ENCODE measurements at places on chromosomes 6 and 20.

- no peak for DNase-seq
Observed at GRCh38 chr20:58131151-58131550, 97.3 kb downstream of the ANKRD60 start.

- no peak for DNase-seq
Observed at GRCh38 chr6:21099338-21100314, 493.9 kb upstream of the SOX4 start.

DNA sequence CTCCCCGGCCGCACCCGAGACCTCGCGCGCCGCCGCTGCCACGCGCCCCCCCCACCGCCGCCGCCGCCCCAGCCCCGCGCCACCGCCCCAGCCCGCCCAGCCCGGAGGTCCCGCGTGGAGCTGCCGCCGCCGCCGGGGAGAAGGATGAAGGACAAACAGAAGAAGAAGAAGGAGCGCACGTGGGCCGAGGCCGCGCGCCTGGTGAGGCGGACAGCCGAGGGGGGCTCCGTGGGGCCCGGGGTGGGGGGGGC lies 426 bp downstream of the ASXL1 start:
- DNase-seq: no peak

GRCh38 chr6:130203370-130203769 lies 19.4 kb downstream of the SAMD3 start:
- no peak for DNase-seq

DNA sequence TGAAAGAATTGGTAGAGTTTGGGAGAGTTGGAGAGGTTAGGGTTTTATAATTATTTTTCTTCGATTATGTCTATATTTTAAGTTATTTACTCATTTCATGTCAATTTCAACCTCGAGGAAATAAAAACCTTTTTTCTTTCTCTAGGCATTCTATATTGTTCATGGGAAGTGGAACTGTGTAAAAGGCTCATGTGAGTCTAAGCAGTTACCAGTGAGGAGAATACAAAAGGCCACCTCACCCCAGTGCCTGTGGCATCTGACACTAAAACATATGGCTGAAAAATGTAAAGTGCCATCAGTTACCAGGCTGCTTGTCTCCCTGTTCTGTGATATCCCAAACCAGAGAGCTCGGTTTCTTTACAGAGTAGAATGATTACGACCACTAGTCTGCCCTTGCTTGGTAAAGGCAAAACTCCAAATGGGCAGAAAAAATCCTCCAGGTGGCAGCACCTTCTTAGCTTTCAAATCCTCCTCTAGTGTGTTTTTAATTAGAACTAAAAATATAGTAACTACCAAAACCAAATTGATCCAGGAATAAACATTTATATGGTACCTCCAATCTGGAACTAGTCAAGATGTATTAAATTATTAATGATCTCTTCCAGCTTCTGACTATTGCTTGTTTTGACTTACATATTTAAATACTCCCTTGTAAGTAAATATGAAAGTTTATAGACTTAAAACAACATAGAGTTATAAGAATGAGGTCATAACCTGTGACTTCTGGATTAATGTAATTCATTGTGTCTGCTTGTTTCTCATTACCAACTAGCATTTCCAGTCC lies 122.6 kb upstream of the MCHR2 start:
- peak; percentile 56 for DNase-seq

DNA sequence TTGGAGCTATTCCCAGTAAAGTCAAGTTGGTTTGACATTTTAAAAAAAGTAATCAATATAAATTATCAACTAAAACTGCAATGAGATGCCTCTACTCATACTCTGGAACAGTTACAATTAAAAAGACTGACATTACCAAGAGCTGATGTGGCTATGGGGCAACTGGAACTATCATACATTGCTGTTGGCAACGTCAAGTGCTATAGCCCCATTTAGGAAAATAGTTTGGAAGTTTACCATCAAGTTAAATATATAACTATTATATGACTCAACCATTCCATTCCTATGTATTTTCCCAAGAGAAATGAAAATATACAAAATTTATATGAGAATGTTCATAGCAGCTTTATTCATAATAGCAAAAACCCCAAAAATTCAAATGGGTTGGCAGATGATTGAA lies 111.4 kb upstream of the HDGFL1 start:
- no peak for DNase-seq

DNA sequence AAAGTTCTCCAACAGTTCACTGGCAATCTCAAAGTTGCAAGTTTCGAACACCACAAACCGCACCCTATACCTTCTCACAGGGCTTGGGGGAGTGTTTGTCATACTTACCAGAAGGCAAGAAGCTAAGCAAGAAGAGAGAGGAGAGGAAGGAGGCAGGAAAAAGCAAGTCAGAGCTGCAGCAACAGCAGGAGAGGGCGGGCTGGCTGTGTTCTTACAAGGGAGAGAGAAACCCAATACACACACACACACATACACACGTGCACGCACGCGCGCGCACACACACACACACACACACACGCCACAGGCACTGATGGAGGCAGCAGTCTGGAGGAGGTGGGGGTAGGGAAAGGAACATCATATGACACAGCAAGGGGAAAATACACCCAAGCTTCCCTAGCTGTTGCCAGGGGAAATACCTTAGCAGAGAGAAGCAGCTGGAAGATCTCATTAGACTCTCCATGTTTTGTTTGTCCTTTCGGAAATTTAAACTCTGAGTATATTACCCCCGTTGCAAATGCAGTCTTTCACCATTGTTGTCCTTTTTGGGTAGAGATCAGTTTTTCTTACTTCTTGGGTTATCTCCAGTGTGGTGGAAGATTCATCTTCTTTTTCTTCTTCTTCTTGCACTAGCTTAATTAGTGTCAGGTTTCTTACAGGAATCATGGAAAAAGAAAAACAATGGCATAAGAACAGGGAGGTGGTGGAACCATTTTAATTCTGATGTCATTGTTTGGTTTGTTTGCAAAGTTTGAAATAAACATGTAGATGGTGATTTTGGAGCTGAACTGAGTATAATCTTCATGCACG lies at the start of gene TXLNB:
Gene TXLNB (minus strand): TSS at position 186 of the 807 bp plus-strand sequence. CDS start 3,099 bp downstream, outside the sequence.
- no peak for DNase-seq

DNA sequence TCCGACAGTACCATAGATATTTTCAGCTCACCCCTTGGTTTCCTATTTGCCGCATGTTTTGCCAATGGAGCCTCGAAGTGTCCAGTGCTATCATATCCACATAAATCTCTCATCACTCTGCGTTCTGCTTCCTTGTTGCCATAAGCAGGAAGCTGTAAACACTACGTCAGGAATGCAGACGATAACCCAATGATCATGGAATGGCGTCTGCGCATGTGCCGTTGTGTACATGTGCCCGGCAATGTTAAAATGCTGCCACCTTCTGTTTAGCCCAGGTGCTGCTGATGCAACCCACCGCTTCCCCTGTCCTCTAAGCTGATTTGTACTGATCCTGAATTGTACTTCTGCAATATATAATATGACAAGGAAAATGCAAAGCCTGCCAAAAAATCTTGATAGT lies 607.5 kb downstream of the HDGFL1 start:
- DNase-seq: no peak

GRCh38 chr20:347317-347639 lies 367 bp downstream of the NRSN2 start:
- DNase-seq: no peak

GRCh38 chr6:75351570-75351969 lies 67.0 kb upstream of the TMEM30A start:
- no peak for DNase-seq

GRCh38 chr20:45933266-45934045 lies 1.0 kb upstream of the PCIF1 start:
- DNase-seq: no peak

GRCh38 chr6:162922563-162923166 lies 194.9 kb downstream of the PACRG start:
- DNase-seq: no peak

DNA sequence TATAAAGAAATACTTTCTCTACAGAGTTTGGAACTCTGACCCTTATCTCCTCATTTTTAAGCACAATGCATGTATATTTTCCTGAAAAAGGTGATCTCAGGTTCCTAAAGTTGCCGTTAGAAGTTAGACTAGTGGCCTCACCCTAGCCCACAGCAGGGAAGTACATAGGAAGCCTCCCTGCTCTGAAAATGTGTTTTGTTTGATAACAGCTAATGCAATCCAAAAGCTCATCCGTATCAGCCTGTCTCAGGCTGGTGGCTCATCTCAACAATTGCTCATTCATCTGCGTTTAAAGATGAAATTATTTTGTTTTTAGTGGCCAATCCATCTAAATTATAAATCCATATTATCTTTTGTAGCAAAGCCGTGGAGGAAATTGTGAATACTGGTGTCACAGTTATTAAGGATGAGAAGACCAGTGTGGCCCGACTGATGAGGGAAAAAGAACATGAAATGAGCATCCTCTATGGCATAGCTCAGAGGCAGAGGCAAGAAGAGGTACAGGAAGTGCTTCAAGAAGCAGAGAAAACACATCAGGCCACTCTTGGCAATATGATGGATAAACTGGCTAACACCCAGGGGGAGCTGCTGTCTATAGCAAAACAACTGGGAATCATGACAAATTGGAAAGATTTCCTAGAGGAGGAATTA lies 20.1 kb downstream of the C6orf163 start:
- DNase-seq: no peak

GRCh38 chr6:56374841-56375369 lies 127.5 kb upstream of the COL21A1 start:
- DNase-seq: no peak

GRCh38 chr6:32439602-32440214 lies at the start of gene HLA-DRA:
Gene HLA-DRA, plus strand, starts transcription at chr6:32439887. Its CDS starts 64 bp downstream, at chr6:32439951.
- no peak for DNase-seq

GRCh38 chr6:15352845-15353244 lies 107.0 kb downstream of the JARID2 start:
- DNase-seq: no peak

GRCh38 chr6:125153391-125154117 lies at the start of gene TPD52L1:
Gene TPD52L1, plus strand, starts transcription at chr6:125153773. Its CDS starts 179 bp downstream, at chr6:125153952.
- DNase-seq: peak; percentile 25

GRCh38 chr6:82441047-82441855 lies 77.6 kb downstream of the TPBG start:
- DNase-seq: no peak

DNA sequence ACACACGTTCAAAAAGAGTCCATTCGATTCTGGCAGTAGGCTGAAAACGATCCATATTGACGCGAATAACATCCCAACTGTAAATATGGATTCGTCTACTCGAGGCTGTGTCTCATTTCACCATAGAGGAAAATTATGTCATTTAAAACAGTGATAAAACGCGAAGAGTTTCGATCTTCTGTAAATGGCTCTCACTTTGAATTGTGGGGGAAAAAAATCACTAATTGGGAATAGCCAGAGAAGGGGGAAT lies 845 bp upstream of the MARCKS start:
- DNase-seq: no peak

Measured in Panc1 (cell line).